ENCODE measurements at places on chromosomes 5 and 9.

- no peak for DNase-seq
Measured at GRCh38 chr9:101172616-101173015, 144.1 kb downstream of the PLPPR1 start.

DNA sequence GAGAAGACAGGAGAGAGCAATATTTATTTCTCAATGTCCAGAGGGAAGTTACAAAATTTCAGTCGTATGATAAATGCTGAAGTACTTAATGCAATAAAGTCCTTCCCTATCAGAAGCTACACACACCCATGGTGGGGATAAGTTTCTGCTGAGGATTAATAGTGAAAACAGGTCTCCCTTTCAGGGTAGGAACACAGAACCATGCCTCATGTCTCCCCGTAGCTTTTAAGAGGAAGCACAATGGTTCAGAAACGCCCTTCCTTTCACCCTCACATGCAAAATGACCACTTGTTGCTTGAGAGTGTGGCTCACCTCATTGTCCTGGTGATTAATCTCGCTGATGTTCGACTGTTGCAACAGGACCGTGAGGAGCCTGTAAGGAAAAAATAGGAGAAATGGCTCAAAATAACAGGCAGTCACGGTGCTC, 73.6 kb downstream of the ANKRD55 start:
- DNase-seq, result no peak

DNA sequence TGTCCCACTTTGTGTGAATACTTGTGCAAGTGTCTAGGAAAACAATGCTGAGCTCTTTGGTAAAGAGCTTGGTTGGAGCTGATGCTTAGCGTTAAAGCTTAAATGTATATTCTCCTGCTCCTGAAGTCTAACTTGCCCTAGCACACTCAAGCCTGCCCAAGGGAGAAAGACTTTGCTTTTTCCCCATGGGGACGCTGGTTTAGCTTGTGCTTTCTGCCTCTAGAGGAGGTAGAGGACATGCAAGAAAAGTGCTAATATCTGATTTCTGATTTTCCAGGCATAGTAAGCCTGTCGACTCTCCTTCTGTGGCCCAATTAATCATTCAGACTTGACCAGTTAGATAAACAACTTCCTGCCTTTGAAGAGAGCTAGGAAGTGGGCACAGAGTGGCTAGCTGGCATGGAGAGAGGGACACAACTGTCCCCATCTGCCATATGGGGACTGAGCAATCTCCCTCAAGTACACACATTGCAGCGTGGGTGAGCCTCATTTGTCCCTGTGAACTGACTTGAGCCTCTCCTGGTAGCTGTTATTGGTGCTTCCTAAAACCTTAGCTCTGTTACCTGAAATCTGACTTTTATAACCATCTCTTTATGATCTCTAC, 348.4 kb downstream of the BRINP1 start:
- no peak for DNase-seq

GRCh38 chr9:37650873-37651768, at the start of gene FRMPD1:
Gene FRMPD1 (plus strand): TSS chr9:37650954. CDS start chr9:37692642, 41,688 bp downstream.
- DNase-seq, result no peak

GRCh38 chr9:113580954-113581311, 117.4 kb downstream of the RGS3 start:
- no peak for DNase-seq
